ENCODE measurements at places on chromosomes 2 and 18.

DNA sequence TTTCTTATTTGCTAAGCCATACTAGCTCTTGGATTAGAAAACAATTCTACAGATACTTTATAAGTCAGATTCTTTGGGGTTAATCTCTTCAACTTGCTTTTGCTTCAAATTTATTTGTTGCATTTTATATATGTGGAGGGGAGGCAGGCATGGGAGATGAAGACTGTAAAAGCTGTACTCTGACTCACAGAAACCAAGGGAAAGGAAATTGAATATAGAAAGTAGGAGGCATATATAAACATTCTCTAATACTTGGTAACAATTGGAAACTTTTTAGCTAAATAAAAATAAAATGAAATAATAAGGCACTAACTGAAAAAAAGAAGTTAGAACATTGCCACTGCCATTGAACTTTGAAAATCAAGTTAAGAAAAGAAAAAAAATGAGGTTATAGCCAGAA lies 21.3 kb downstream of the PLA2R1 start:
- no peak for DNase-seq

- no peak for DNase-seq
These were observed 3.1 kb downstream of the FIGN start for GRCh38 chr2:163732727-163733126.

GRCh38 chr2:98296440-98296839 lies 49.8 kb upstream of the CNGA3 start:
- no peak for DNase-seq

DNA sequence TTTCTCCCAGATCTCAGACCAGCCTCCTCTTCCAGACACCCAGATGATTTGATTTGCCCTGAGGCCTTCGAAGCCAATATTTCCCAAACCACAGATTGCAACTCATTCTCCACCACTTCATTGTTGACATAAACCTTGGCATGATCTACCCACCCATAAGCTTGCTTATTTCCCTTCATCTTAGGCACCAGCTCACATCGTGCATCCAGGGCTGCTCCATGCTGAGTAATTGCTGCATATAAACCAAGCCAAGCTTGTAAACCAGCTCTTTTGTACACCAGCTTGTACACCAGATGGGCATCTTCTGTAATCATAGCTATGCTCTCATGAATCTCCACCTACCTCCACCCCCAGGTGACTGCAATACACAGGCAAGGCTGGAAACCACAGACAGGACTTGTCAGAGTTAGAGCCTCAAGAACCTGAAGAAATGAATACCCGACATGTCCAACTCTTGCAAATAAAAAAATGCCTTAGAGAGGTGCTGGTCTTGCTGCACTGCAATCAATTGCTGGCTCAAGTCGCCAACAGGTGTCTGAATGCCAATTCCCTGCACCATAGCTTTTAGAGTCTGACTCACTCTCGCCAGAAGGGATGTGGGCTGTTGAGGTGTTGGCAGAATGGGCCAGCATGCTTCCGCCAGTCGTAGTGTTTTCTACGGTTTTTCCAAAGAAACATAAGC lies 31.5 kb downstream of the TRABD2A start:
- no peak for DNase-seq

DNA sequence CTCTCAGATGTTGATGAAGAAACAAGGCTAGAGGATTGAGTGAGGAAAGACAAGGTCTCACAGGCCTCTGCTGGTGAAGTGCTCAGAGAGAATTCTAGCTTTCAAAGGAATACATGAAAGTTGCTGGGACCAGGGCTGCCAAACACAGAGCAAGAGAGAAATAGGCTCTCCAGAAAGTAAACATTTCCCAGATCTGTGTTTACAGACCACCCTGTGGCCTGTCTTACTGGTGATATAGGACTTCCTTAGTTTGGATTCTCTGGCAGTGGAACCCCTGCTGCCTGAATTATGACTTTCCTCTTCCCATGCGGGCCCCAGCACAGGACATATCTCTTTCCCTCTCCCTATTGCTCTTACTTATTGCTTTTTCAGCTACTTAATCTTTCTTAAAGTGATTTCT lies 64.5 kb downstream of the TACR1 start:
- no peak for DNase-seq

DNA sequence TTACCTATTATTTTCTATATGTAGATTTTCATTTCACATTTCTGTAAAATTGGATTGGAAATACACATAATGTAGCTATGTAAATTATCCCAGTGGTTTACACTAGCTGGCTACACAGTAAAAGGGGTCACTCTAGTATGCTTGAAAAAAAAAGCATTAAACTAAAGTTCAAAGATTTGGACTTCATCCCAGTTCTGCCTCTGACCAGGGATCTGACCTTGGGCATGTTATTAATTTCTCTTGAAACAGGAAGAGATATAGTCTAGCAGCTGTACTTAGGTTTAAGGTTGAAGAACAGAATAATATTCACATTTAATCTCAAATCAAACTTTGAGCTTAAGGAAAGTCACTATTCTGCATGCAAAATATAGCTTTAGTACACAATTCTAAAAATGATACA lies 64.5 kb upstream of the RPE start:
- no peak for DNase-seq

GRCh38 chr2:233857511-233858141 lies 3.3 kb upstream of the HJURP start:
- DNase-seq: no peak

DNA sequence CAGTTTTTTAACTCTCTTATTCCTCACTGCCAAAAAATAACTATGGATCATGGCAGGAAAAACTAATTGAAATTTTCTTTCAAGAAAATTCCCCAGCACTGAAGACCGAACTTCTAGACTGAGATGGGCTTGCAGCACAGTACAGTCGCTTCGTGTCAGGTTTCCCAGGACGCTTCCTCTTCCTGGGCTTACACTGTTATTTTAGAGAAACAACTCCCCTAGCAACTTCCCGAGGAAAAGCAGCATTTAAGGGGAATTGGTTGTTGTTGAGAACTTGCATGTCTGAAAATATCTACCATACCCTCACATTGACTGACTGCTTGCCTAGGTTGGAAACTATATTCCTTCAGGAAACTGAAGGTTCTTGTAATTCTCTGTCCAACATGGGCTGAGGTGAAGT lies 95.8 kb downstream of the NOL10 start:
- no peak for DNase-seq

GRCh38 chr18:65477455-65477854 lies 273.4 kb upstream of the CDH7 start:
- DNase-seq: no peak

- no peak for DNase-seq
These were observed 80.1 kb upstream of the CTDP1 start for GRCh38 chr18:79599441-79599931.

DNA sequence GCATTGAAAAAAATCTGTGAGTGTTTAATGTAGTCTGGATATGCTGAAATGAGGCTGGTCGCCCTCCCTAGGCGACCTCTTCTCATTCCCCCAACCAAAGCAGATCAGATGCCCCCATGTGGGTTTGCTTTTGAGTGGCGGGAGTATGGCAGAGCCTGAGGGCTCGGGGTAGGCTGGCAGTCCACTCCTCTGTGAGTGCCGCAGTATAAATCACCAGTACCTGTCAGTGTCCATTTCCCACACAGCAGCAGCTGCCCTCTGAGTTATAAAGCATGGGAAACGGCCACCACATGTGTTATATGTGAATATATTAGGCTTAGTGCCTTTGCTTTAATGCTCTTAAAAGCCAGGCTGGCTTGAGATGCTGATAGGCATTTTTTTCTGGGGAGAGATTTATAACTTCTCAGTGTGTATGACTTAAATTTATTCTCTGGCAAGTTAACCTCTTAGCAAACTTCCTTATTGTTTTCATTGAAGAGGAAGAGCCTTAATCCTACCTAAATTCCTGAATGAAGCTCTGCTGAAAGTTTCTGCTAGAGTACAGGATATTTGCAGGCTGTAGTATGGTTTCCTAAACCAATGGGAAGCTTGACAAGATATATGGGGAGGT lies 3.8 kb downstream of the DCC start:
- no peak for DNase-seq

GRCh38 chr2:20514596-20515269 lies 67.9 kb downstream of the RHOB start:
- DNase-seq: no peak

- peak; percentile 37 for DNase-seq
These were observed 2.4 kb downstream of the DLX2 start for GRCh38 chr2:172100080-172100934.

DNA sequence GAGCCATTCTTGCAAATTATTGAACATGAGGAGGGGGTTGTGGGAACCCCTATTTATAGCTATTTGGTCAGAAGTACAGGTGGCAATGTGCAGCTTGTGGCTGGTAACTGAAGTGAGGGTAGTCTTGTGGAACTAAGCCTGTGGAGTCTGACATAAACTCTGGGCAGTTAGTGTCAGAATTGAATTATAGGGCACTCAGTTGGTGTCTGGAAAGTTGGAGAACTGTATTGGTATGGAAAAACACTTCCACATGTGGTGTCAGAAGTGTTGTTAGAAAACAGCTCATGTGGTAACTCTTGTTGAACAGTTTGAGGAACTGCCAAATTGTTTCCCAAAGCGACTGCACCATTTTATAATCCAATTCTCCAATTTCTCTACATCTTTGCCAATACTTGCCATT lies 7.5 kb downstream of the RALBP1 start:
- no peak for DNase-seq

DNA sequence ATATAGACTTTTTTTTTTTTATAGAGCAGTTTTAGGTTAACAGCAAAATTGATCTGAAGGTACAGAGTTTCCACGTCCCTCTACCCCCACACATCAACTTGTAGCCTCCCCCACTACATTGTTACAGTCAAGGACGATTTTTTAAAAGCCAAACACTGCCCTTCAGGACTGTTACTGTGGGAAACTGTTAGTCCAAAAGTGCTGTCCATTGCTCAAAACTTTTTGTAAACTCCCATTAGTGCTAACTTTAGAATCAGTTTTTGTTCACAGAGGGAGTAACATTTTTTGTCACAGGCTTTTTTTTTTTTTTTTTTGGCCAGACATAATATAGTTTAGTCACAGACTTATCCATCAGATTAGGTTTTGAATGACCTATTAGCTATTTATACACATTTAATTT lies 24.1 kb downstream of the ELP2 start:
- no peak for DNase-seq

GRCh38 chr18:61196750-61197149 lies 136.5 kb upstream of the CDH20 start:
- DNase-seq: no peak
